ENCODE measurements at places on chromosomes 2 and 18.

DNA sequence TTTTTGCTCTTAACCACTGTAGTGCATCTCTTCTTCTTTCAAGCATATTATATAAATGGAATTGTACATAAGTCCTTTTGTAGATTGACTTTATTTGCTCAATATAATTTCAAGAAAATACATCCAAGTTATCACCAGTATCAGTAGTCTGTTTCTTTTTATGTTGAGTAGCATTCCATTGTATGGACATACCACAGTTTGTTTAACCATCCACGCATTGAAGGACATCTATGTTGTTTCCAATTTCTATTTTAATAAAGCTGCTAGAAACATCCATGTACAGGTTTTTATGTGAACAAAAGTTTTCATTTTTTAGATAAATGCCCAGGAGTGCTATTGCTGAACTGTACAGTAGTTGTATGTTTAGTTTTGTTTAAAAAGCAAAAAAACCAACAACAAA, 387.5 kb upstream of the SOX11 start:
- no peak for DNase-seq

DNA sequence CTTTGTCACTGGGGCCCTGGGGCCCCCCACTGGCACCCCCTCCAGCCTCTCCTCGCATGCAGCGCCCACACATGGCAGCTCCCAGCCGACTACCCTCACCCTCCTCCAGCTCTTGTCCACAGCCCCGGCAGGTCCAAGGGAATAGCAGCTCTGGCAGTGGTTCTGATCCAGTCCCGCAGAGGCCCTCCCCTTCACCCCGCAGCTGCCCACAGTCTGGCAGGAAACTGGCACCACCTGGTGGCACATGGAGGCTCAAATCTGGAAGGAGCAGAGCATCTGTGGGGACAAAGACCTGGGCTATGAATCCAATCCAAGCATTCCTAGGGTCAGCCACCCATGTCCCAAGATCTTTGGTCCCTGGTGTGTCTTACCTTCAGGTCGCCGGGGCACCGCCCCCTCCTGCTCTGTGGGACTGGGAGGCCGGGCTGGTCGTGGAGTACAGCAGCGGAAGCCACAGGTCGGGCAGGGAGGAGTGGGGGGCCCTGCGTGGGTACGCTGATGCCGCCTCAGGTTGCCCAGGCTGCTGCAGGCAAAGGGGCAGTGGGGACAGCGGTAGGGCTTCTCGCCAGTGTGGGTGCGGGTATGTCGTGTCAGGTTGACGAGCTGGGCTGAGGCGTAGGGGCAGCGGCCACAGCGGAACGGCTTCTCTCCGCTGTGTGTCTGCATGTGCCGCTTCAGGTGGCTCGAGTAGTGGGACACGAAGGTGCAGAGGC, 2.3 kb downstream of the ZNF513 start:
- DNase-seq = no peak

DNA sequence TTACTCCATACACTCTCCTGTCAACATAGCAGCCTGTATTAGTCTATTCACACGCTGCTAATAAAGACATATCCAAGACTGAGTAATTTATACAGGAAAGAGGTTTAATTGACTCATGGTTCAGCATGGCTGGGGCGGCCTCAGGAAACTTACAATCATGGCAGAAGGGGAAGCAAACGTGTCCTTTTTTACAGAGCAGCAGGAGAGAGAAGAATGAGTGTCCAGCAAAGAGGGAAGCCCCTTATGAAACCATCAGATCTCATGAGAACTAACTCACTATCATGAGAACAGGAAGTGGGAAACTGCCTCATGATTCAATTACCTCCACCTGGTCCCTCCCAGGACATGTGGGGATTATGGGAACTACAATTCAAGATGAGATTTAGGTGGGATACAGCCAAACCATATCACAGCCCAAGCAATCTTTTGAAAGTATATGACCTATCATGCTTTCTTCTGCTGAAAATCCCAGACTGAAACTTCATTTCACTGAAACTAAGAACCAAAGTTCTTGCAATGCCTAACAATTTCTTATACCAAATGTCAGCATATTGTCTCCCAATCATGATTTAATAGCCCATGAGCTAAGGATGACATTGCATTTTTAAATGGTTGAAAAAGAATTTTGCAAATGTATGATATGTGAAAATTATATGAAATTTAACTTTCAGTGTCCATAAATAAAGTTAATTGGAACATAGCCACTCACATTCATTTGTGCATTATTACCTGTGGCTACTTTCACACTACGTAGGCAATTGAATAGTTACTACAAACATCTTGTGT, 686.8 kb upstream of the ZEB2 start:
- no peak for DNase-seq

DNA sequence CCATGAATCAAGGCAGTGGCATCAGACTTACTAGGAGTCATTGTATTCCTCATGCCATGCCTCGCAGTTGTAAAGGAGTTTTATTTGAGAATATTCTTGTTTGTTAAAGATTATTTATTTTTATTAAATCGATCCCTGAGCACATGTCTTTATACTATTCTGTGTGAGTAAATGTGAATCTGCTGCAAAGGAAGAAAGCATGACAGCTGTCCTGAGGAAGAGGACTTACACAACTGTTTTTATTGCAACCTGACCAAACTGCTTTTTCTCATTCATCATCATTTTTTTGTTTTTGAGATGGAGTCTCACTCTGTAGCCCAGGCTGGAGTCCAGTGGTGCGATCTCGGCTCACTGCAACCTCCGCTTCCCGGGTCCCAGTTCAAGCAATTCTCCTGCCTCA, 34.1 kb downstream of the INO80D start:
- no peak for DNase-seq

- no peak for DNase-seq
These were observed 410.0 kb upstream of the TNP1 start for GRCh38 chr2:217269701-217270484.

- DNase-seq = no peak
These were observed 116.4 kb downstream of the TAF4B start for GRCh38 chr18:26342646-26343045.

DNA sequence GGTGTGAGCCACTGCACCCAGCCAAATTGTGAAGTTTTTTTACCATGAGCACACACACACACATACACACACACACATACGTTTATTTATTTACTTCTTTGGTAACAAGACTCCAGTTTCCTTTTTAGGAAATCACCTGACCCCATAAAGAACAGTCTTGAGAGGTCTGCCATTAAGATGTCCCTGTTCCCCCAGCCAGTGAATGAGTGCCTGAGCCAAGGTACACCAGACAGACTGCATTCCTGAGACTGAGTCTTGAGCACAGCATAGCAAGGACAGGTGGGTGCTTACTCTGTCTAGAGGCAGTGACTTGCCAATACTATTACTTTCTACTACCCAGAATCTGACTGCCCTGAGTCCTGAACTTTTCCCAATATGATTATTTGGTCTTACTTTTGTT, 167.2 kb upstream of the SATB2 start:
- DNase-seq = no peak

DNA sequence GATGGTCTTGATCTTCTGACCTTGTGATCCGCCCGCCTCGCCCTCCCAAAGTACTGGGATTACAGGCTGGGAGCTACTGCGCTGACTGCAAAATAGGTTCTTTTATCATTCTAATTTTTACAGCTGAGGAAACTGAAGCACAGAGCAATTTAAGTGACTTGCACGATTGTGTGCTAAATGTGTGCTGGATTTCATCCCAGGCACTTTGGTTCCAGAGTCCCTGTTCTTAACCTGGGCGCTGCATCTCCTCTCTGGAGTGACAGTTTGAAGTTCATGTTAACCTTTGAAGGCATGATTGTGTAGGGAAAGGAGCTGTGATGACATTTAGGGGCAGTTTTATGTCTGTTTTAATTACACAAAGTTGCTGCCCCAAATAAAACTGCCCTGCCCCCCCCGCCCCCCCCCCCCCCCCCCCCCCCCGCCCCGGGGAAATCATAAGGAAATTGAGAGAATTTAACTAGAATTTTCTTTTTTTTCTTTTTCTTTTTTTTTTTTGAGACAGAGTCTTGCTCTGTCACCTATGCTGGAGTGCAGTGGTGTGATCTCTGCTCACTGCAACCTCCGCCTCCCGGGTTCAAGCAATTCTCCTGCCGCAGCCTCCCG, 5.6 kb downstream of the ACSL3 start:
- no peak for DNase-seq

DNA sequence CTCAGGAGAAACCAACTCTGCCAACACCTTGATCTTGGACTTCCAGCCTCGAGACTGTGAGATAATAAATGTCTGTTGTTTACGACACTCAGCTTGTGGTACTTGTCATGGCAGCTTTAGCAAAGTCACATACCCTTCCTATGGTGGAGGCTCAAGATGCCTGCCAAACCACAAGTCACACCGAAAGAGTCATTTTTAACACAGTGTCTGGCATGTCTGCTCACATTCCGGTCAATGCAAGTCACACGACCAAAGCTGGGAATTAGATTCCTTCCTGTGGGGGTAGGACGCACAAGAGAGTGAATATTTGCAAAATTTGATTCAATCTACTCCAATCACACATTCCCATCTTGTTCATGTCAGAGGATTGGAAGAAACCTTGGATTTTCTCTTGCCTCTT, 24.6 kb downstream of the KCNE4 start:
- DNase-seq = peak; percentile 5

DNA sequence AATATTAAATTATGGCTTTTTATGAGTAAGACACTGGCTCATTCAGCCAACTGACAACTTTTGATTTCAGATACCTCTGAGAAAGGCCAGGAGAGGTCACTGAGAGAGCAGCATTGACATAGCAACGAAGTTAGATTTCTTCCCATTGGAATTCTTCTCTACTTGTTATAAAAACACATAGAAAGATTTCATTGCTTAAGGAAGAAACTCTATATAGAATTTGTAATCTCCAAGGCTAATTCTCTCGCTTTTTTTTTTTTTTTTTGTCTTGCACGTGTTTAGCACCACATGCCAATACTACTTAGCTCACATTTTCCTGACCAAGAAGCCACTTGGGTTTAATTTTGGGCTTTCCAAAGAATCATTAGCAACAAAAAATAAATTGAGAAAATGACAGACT, 233.7 kb downstream of the CALCRL start:
- DNase-seq = no peak

- no peak for DNase-seq
These were observed 68.9 kb upstream of the CAB39 start for GRCh38 chr2:230643576-230644291.

- no peak for DNase-seq
These were observed 9.0 kb upstream of the CWC22 start for GRCh38 chr2:180015951-180016709.

DNA sequence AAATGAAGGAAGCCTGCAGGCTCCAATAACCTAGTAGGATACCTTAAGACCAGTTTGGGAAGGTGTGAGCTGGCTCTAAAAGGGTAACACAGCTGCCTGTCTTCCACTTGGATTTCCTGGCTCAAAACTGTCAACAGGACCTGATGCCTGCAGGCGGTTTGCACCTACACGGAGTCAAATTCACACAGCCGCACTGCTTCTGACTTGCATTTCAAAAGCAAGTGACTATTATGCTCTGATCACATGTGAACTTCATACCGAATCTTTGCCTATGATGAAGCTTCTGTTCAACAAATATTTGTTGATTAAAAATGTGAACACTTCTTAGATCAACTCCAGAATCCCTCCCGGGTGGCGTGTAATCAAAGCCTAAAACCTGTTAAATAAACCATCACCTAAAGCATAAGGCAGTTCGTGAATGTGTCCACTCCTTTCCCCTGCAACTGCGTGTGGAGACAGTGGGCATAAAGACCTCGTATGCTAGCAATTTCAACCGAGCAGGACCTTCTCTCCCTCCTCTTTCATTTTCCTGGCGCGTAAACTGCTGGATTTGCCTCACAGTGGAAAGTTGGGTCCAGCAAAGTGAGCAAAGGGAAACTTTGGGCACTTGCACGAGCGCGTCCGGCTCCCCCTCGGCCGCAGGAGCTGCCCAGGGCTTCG, 784 bp downstream of the CRACDL start:
- DNase-seq = no peak

GRCh38 chr2:218286570-218287459, 5.5 kb downstream of the TMBIM1 start:
- peak; percentile 73 for DNase-seq

- no peak for DNase-seq
These were observed 20.8 kb upstream of the SOS1 start for GRCh38 chr2:39141334-39142271.

DNA sequence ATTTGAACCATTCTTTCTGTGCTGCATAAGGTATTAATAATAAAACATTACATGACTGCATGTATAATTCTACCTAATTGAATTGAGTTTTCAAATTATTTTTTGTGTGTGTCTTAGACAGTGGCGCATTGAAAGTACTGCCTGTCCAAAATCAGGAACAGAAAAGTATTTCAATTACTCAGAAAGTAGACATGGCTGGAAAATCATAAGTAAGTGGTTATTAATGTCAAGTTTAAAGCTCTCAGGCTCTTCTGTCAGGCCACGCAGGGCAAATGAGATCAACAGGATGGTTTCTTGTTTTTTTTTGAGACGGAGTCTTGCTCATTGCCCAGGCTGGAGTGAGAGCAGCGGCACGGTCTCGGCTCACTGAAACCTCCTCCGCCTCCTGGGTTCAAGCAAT, 32.4 kb upstream of the DARS1 start:
- DNase-seq = no peak

DNA sequence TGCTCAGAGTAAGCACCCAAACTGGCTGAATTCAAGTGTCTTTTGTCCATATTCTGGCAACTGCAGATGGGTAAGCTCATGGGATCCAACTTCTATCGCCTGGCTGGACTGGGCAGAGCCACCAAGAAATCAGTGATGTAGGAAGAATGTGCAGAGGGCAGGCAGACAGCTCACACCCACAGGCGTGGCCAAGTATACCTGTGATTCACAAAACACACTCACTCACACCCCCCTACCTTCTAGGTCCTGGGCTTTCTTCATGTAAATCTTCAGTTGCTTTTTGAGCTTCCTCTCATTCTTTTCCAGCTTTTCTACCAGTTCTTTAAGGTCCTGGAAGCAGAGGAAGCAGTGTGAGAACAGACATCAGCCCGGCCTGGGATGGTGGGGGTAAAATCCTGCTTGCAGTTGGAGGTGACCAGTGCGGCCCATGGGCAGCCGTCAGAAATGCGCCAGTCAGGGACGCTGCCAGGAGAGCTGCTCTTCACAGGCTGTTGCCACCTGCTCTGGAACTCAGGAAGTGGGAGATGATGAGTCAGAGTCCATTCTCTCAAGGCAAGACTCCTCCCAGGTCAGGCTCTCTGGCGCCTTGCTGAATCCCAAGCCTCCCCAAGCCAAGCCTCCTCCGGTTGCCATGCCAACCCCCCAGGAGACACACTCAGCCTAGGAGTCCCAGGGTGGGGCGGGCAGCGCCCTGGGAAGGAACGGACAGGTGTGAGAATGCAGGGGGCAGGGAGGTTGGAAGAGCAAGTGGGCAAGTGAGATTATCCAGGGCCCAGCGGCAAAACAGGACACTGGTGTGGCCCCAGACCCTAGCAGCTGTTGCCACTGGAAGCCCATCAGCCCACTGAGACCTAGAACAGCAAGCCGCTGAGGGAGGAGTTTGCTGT, 36.2 kb upstream of the ACAA2 start:
- peak; percentile 81 for DNase-seq
